ENCODE measurements at places on chromosomes 3 and 15.

DNA sequence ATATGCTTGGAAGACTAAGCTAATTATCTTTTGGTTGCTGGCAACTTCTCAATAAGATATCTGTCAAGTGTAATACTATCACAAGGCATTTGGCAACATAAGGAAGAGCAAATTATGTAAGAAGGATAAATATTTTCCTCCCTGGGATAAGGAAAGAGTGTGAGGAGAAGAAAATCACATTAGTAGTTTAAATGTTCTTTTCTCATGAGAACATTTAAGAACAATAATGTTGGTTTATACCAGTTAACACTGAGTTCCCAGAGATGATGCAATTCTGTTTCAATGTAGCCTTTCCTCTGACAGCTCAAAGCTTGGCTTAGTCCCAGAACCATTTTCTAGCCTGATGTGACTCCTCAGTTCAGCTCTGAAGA, 66.1 kb upstream of the NPHP3 start:
- DNase-seq: peak; percentile 21

- peak; percentile 15 for DNase-seq
Measured at GRCh38 chr15:57306944-57307411, 69.3 kb upstream of the CGNL1 start.

DNA sequence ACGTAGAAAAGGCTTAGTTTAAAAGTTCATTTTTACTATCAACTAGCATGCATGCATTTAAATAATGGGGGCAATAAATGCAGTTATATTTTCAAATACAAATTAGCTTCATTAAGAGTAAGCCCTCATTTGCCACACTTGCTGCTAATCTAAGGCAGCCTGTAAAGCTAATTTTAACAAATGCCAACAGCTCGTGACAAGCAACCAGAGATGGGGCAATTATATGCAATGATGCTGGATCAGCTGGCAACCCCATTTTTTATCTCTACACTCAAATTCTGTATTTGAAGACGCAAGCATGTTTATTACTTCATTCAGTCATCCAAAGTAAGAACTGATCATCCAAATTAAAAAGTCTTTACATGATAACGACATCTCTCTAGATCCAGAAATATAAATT, 12.1 kb downstream of the RFTN1 start:
- DNase-seq: no peak

DNA sequence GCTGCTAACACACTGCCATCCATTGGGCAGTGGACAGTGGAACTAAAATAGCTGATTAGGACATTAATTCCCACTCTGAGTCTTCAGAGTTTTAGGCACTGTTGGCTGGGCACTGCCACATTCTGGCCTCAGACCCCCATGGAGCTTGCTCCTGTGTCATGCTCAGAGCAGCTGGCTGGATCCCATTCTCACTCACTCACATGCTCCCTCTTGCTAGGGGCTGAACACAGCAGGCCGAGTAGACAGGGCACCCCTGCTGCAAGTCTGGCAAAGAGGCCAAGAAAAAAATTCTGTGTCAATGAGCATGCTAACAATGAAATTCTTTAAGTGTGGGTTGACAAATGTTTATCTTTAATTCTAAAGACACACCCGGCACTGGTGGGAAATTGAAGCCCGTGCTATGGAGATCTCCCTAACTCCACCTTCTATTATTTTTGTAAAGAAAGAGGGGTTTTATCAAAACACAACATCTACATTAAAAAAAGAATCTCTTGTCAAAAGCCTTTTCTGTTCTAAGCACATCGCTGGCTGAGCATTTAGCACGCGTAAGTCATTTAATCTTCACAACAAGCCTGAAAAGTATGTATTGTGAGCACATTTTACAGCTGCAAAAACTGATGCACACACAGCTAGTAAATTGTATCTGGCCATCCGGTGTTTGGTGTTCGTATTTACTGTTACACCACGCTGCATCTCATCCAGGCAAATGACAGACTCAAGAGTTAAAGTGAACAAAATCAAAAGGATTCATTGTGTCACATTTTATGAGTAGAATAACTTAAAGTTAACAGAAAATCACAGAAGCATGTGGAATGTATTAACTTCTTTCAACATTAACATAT, 362.1 kb downstream of the PLOD2 start:
- no peak for DNase-seq

- DNase-seq: no peak
Measured at GRCh38 chr15:78266229-78266628, 1.9 kb downstream of the DNAJA4 start.
